NT2/D1 (cell line): ENCODE measurements at places on chromosomes 5 and 9.

GRCh38 chr9:91776409-91777291, 173.4 kb downstream of the ROR2 start:
- no peak for DNase-seq

DNA sequence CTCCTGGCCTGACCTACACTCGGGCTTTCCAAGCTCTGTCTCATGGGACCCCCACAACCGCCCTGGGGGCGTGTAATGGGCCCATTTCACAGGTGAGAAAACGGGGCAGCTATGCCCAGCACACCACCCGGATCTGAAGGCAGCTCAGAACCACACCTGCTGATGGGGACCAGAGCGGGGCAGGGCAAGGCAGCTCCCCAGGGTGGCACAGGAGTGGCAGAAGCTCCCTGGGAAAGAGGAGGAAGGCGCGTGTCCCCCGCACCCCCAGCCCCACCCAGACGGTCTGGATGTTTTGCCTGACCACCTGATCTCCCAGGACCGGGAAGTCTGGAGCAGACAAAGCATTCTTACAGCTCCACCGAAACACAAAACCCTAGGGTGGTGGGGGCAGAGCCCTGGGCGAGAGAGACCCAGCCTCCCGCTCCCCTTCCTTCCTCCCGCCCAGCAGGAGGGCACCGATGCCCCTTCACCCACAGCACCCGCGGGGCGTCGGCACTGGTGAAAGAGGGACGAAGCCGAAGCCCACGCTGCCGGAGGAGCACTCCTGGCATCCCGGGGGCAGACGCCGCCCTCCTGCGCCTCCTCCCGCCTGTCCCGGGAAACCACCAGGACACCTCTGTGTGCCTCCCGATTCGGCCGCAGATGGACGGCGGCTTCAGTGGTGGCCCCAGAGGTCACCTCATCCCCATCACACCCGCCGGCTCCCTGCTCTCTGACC, 14.5 kb downstream of the NOTCH1 start:
- no peak for DNase-seq

DNA sequence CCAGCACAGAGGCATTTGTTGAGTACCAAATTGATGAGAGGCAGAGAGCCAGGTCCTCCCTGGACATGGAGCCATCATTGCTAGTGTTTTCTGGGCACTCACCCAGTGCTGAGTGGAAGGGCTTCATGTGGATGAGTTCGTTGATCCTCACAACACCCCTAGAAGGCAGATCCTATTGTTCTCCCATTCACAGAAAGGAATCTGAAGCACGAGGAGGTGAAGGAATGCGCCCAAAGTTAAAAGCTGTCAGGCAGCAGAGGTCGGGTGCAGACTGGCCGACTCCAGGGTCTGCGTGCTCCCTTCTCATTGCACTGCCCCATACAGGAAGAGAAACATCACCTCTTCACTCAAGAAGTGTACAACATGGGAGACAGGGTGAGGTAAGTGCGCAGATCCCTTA, 153.5 kb upstream of the TNPO1 start:
- no peak for DNase-seq

DNA sequence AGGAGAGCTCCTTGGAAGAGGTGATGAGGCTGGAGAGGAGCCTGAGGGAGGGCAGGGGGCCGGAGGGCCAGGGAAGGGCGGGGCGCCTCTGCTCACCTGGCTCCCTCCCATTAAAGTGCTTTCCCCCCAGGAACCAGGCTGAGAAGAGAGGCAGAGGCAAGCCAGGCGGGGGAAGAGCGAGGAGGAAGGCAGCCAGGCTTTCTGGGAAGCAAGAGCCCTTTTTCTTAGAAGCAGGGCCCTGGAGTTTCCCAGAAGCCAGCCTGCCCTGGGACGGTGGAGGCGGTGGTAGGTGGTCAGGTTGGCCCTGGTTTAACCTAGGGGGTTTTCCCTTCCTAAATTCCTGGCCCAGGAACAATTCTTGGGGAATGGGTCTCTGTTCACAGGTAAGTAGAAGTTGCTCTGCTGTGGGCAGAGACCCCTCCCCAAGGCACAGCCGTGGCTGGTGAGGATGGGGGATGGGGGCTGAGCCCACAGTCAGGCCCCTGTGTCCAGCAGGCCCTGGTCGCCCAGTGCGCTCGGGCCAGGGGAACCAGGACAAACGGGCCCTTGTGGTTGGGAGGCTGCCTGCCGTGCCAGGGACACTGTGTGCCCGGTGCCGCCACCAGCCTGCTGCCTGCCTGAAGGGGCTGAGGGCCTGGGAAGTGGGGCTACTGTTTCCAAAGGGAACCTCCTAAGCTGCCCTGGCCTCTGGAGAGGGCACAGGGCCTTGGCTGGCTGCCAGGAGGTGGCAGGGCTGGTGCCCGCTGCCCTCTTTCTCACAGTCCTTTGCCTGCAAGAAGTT, 16.6 kb upstream of the RALGDS start:
- DNase-seq = no peak

DNA sequence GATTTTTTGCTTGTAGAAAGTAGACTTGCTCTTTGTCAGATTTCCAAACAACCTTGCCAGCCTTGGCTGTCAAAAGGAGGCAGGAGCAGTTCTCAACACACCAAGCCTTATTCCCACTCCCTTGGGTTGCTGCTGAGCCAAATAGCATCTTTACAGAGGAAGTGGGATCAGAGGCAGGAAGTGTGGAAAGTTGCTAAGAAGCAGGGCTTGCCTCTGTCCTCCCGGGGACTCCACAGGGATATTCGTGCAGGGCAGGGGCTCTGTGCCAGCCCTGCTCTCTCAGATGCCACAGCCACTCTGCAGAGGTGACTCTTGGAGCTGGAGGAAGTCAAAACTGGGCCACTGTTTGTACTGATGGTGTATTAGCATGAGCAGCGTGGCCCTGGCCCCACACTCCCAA, 24.3 kb downstream of the PTPDC1 start:
- DNase-seq = no peak

- DNase-seq = no peak
Observed at GRCh38 chr9:72952914-72953313, at the start of gene ALDH1A1. ALDH1A1 (minus strand) TSS chr9:72953053; CDS start chr9:72953000, 53 bp downstream.

DNA sequence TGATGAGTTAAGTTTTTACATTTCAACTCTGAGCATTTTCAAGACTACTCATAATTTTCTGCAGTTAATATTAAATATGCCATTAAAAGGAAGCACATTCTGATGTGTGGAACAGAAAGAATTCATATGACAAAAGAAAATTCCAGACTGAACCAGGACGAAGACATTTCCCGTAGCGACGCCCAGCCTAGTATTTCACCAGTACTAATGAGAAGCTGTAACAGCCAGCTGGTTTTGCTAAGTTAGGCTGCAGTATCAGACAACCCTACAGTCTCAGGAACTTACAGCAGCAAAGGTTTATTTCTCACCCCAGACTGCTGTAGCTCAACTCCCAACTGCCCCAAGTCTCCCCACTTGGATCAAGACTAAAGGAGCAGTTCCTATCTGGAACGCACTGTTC, 91.6 kb downstream of the TMEM174 start:
- no peak for DNase-seq

DNA sequence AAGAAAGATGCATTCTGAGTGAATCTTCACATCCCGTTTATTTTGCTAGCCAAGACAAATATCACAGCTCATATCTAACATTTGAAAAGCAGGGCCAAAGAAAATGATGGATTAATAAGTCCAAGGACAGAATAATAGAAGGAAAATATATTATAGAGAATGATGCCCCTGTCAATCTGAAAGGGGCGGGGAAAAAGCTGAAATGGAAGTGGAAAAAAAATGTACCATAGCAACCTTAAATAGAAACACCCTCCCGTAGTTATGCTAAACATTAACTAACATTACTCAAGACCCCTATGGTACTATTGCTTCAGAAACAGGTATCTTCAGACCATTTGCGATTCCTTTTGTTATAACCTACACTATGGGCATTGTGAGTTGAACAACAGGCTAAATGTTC, 67.7 kb upstream of the SMARCA2 start:
- DNase-seq = no peak

- DNase-seq = no peak
Observed at GRCh38 chr5:68087866-68088265, 127.7 kb upstream of the PIK3R1 start.

GRCh38 chr9:95124582-95125367, 192.7 kb downstream of the FANCC start:
- DNase-seq = no peak

DNA sequence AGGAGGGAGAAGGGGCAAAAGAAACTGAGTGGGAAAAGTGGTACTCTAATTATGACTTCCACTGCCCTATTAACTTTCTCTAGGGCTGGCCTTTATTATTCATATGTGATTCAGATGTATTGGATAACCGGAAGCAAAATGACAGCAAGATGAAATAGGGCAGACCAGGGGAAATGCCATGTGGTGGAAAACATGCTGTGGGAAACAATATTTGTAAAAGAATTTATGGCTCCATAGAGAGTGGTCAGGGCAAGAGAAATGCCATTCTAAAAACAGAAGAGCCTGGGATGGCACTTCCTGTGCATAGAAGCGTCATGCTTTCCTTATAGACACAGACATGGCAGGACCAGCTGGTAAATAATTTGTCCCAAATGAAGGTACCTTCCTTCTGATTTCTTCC, 67.7 kb downstream of the MEGF10 start:
- no peak for DNase-seq

DNA sequence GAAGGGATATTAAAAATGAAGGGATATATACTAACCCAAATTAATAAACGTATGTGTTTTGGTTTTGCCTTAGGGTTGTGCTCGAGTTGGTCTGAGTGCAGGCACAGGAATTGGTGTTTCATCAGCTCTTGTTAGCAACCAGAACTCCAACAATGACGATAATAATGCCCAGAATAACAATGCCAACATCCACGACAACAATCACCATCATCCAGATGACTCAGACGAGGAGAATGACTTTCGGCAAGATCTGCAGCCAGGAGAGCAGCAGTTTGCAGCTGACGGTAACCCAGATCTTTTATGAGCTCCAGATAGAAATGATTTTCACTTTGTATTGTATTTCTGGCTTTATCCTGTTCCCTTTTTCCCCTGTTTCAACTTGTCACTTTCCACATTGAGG, 33.2 kb downstream of the FBXO38 start:
- DNase-seq = no peak

GRCh38 chr5:39816866-39817265, 392.1 kb upstream of the DAB2 start:
- no peak for DNase-seq

- DNase-seq = no peak
Observed at GRCh38 chr5:60386436-60387050, 313.4 kb downstream of the DEPDC1B start.

GRCh38 chr5:148830211-148830610, 3.8 kb downstream of the ADRB2 start:
- DNase-seq = no peak

DNA sequence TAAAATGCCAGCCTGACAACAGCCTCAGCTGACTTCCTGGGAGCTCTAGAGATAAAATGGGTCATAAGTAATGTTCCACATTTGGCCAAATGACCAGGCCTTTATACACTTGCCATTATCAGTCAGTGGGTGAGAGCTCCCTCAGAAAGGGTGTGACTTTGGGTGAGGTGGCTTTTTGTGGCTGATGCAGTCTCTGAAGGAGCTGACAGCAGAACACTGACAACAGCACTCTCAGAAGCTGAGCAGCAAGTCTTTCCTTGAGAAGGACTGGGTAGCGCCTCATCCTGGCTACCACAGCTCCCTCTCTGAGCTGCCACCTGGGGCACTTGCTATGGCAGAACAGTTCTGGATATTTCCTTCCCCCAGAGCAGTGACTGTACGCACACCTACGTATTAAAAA, 22.0 kb upstream of the GNAQ start:
- no peak for DNase-seq

DNA sequence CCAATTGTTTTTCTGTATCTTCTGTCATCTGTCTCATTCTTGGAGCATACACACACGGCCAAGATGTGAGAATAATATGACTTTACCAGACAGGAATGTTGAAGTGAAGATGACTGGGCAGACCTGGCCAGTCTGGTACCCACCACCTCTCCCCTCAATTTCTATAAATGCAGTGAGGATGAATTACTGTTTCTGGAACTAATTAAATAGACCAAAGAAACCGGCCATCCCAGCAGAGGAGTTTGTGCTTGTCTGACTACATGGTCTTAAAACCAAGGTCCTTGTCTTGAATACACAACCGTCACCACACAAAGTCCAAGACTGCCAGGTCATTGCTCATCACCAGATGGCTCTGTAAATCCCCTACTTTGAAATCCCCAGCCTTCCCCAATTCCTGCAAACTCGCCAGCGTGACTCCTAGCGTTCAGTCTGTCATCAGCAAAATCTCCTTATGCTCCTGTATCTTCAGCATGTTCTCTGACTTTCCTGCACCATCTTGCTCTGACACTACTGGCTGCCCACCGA, 147.2 kb downstream of the PDE4D start:
- DNase-seq = no peak

GRCh38 chr9:94611638-94612068, 18.0 kb upstream of the FBP2 start:
- no peak for DNase-seq

DNA sequence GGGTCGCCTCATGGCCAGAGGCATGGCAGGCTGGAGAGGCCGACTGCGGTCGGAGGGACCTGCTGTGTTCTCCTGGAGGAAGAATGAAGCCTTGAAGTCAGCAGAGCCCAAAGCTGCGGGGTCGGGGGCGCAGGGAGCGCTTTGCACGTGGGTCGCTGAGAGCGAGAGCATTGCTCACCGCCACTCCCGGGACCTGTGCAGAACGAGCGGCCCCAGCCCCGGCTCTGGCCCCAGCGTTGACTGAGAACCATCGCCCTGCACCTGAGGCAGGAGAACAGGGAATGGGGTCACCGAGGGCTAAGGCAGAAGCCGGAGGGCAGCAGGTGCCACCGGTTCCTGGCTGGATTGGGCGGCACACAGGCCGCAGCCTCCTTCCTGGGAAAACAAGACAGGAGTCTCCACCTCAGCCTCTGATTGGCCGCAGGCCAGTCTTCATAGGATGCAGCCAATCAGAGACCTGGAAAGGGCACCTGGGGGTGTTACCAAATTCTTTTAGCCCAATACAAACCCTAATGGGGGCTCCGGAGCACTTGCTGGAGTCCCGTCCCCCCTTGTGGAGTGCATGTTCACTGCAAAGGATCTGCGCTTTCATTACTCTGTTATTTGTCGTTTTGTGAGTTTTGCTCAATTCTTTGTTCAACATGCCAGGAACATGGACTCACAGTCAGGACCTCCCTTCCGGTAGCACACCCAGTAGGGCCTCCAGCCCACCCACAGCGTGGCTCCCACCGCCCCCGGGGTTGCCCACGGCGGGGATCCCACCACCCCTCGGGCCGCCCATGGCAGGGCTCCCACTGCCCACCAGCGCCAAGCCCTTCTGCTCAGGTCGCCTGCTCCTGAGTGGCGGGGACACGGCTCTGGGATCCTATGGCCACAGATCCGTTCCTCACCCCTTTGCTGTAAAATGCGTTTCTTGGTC, 24.7 kb upstream of the SLC6A19 start:
- DNase-seq = no peak

DNA sequence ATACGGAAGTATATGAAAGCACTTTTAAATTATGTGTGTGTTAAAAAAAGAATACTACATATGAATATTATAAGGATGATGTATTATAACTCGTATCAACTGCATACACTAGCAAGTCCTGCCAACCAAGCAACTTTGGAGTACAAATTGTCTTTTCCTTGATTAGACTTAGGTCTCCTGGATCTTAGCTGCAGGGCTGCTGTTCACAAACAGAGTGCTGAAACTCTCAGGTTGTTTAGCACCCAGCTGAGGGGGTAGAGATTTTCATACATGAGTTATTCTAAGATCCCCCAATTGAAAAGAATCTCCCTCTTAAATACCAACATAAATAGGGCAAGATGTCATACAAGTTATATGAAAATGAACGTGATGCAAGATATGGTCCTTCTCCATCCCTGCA, 149.8 kb upstream of the TNC start:
- DNase-seq = no peak
